ENCODE measurements at places on chromosomes 13 and 19.

DNA sequence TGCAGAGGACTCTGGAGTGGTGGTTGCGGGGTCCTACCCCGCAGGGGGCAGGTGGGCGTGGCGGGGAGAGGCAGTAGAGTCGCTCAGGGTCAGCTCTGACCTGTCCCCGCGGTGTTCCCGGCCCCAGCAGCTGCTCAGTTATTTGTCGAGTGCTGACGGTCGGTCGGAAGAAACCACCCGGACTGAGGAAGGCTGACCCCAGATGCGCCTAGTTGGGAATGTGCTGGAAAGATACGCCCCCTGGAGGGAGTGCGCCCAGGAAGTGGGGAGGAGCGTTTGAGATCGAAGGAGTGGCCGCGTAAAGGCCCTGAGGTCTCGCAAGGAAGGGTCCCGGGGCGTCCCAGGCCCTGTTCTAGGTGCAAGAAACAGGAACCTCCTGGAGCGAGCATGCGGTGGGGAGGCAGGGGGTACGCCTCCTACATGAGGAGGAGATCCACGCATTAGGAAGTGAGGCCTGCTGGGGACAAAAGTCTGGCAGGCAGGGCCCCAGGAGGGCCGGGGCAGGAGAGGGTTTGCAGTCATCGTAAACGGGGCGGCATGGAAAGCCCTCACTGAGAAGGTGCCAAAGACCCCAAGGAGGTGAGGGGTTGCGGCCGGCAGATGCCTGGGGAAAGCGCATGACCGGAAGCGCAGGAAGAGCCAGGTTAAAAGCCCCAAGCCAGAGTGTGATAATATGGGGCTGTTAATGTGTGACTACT lies 9.2 kb downstream of the CCDC8 start:
- no peak for DNase-seq

DNA sequence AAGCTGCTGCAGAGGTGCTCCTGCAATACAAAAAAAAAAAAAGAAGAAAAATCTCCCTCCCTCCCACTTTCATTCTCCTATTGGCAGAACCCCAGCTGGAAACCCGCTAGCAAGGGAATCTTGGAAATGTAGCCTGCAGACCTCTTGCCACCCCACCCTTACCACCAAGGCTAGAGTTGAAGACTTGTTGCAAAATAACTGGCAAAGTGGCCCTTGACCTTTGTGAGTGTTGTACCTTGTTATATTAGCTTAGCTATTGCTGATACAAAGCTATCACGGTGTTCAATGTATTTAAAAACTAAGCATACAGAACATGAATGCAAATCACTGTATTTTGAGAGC lies 57.5 kb upstream of the KCTD4 start:
- no peak for DNase-seq

DNA sequence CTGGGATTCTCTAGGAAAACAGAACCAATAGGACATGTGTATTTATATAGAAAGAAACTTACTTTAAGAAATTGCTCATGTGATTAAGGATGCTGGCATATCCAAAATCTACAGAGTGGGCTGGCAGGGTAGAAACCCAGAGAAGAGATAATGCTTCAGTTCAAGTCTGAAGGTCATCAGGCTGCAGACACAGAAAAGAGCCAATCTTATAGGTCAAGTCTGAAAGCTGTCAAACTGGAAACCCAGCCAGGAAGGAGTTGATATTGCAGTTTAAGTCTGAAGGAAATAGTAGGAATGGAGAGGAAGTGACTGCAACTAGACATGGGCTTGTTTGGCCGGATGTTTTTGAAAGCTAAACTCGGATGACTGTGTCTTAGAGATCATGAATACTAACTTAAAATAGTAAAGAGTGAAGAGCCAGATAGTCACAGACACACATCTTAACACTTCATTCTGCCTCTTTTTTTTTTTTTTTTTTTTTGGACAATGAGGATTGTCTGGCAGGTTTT lies 125.3 kb upstream of the GPC6 start:
- no peak for DNase-seq

DNA sequence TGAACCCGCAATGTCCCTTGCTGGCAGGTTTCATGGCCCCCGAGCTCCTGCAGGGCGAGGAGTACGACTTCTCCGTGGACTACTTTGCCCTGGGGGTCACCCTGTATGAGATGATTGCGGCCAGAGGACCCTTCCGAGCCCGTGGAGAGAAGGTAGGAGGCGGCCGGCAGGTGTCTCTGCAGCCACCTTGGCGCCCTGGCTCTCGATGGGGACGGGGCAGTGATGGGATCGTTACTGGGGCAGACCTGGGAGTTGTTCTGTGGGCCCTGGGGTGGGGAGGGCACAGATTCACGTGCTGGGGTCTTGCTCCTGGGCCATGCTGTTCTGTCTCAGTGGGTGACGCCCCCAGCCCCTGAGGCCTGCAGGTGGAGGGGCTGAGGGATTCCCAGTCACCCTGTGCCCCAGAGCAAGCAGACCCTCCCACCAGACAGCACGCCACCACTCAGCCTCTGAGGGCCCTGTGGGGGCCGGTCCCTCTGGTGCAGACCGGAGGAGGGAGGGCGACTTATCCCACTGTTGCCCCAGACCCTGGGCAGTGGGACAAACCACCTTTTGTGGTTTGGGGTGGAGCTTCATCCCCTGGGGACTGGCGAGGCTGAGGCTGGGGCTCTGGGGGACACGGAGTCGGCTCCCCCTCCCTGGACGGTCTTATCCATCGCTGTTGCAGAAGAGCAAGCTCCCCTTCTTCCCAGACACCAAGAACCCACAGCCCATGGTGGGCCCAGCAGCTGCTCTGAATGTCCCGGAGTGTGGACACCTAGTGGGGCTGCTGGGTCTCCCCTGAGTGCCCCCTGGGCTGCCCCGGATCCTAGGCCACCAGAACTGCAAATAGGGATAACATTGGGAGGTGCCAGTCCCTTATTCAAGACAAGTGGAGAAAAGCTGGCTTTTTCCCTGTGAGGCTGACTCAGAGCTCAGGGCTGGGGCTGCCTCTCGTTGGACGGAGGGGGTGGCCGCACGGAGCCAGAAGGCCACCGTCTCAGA lies 27.5 kb upstream of the TMEM255B start:
- no peak for DNase-seq

DNA sequence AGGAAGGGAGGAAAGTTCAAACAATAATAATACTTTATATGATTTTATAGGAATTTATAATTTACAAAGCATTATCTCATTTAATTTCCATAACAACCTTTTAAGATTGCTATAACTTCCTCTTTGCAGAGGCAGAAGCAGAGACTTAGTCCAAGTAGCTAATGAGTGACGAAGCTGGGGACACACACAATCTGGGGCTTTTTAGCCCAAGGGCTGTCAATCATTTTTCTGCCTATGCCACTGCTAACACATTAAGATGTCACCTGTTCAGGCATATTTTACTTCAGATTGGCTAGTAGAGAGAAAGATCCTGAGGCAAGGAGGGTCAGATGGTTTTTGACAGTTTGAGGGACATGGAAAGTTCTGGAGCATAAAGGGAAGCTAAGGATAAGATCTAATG lies 12.6 kb downstream of the SCEL start:
- DNase-seq: no peak

- DNase-seq: no peak
These were observed 26.1 kb downstream of the EXOC3L2 start for GRCh38 chr19:45218911-45219743.

DNA sequence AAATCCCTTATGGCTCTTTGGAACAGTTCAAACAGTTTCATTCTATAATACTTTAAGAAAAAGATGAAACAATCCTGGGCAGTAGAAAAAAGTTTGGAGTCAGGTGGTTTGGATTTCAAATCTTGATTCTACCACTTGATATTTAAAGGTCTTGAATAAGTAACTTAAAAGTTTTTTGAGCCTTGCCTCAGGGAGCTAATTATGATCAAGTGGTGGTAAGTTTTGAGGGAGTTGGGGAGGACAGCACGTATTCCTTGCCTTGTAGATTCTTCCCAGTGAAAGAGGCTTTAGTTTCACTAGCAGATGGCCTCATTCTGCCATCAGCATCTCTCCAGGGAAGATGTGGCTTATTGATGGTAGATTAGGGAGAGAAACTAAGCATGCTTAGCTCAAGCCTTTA lies 168.4 kb upstream of the CSNK1A1L start:
- DNase-seq: no peak

- no peak for DNase-seq
These were observed 4.0 kb downstream of the KLK7 start for GRCh38 chr19:50979758-50980157.

DNA sequence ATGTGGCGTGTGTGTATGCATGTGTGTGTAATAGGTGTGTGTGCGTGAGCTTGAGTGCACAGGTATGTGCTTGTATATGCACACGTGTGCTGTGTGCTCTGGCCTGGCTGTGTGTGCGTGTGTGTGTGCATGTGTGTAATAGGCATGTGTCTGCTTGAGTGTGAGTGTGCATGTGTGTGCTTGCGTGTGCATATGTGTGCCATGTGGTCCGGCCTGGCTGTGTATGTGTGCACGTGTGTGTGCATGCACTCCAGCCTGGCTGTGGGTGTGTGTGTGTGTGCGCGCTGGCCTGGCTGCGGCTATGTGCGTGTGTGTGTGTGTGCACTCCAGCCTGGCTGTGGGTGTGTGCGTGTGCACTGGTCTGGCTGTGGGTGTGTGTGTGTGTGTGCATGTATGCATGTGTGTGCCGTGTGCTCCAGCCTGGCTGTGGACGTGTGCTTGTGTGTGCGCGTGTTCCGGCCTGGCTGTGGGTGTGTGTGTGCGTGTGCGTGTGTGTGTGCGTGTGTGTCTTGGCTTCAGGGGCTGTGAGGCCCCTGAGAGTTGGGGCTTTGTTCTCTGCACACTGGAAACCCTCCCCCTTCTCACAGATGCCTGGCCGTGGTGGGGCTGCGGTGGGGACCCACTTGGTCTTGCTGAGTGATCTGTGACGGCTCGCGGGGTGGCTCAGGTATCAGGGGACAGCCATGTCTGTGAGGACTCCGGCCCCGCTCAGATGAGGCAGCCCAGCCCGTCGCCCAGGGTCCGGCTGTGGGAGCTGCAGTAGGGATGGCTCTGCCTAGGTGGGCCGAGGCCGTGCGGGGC lies 8.2 kb downstream of the SPPL2B start:
- no peak for DNase-seq

- DNase-seq: no peak
These were observed 85.8 kb downstream of the ATP8A2 start for GRCh38 chr13:25457566-25457965.

DNA sequence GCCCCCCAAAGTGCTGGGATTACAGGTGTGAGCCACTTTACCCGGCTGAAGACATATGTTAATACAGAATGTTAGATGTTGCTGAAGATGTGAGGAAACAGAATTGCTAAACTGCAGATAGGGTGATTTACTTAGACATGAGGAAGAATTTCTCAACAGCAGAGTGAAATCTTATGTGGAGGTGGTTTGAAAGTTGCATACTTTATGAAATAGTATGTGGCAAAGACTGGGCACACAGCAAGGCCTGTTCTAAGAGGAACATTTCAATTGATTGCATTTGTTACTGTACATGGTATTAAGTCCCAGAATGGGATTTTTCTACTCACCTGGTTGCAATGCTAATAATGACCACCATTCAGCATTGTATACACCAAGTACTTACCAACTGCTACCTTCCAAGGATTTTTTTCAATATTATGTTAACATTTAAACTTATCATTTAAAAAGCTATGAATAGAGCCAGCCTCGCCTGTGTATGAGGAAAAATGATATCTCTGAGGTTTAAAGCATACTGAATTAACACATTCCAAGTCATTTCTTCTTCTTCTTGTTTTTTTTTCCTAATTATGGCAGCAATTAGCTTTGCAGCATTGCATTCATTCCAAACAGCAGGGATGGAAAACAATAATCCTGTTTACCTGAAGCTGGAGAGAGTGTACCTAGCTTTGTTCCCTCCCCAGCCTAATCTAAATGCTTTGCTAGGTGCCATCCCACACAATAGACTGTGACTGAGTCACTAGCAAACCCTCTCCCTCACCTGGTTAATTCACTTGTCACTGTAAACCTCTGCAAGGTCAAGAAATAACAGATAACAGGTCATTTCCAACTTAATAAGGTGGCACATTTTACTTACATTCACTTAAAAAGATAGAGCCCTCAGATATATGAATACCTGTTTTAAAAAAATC lies 19.4 kb upstream of the KLF5 start:
- peak; percentile 56 for DNase-seq

DNA sequence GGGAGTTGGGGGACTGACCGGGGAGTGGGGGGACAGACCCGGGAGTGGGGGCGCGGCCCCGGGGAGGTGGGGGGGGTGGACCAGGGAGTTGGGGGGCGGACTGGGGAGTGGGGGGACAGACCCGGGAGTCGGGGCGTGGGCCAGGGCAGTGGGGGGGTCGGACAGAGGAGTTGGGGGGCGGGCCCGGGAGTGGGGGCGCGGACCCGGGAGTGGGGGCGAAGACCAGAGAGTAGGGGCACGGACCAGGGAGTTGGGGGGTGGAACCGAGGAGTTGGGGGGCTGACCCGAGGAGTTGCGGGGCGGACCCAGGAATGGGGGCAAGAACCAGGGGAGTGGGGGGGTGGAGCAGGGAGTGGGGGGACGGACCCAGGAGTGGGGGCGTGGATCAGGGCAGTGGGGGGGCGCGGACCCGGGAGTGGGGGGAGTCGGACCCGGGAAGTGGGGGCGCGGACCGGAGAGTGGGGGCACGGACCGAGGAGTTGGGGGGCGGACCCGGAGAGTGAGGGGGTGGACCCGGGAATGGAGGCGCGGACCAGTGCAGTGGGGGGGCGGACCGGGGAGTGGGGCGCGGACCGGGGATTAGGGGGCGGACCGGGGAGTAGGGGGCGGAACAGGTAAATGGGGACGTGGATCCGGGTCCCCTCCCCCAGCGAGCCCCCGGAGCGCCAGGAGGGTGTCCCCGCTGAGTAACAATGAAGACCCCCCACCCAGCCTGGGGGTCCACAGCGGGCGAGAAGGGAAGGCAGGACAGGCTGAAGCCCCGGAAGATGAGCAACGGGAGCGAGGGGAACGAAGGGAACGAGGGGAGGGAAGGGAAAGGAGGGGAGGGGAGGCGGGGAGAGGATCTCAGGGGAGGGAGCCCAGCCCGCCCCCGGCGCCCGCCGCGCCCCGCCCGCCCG lies 589 bp downstream of the R3HDM4 start:
- no peak for DNase-seq

DNA sequence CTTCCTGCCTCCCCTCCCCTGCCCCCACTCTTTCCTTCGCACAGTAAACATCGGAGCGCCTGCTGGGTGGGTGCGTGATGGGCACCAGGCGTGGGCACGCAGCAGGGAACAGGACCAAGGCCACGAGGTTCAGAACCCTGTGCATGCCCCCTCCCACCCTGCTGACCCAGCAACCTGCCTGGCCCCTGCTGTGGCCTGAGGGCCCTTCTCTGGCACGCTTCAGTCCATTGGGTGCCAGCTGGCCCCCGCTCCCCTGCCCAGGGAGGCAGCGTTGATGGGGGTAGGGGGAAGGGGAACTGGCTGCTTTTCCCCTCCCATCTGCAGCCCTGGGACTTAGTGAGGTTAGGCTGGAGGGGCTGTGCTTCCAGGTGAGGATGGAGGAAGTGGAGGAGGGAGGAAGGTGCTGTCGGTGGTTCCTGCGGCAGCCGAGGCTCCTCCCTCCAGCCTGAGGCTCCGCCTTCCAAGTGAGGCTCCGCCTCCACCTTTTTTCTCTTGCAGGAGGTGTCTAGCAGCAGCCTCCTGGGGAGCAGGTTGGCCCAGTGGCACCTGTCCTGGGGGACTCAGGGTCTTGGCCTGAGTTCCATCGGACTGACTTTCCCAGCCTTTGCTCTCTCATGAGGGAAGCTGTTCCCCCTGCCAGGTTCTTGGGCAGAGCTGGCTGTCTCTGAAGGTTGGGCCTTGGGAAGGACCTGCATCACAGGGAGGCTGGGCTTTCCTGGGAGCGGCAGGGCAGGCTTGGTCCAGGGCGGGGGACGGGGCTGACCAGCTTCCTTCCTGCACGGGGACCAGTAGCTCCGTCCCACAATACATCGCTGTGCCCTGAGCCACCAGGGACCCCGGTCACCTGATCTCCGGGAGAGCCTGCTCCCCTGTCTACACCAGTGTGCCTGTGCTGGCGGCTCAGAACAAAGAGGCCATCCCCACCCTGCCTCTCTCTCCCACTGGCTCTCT lies 7.3 kb downstream of the PIAS4 start:
- no peak for DNase-seq

All from COR-L47 (cell line).